ENCODE measurements at places on chromosomes 5 and 9.

GRCh38 chr9:73264631-73265030 is 113.0 kb downstream of the ANXA1 start:
- DNase-seq = no peak

DNA sequence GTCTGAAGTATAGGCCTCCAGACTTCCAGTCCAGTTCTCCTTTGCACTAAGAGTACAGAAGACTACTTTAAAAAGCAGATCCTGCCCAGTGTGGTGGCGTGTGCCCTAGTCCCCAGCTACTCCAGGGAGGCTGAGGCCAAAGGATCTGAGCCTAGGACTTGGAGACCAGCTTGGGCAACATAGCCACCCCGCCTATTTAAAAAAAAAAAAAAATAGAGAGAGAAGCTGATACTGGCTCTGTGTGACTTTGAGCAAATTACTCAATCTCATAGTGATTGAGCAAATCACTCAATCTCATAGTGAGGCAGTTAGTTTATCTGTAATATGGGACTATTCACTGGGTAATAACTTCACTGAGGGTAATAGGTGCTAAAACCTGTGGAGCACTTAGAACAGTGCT is 43.6 kb upstream of the KDM4C start:
- DNase-seq = no peak

- DNase-seq = no peak
Measured at GRCh38 chr5:172700365-172701290, 59.6 kb downstream of the NEURL1B start.

DNA sequence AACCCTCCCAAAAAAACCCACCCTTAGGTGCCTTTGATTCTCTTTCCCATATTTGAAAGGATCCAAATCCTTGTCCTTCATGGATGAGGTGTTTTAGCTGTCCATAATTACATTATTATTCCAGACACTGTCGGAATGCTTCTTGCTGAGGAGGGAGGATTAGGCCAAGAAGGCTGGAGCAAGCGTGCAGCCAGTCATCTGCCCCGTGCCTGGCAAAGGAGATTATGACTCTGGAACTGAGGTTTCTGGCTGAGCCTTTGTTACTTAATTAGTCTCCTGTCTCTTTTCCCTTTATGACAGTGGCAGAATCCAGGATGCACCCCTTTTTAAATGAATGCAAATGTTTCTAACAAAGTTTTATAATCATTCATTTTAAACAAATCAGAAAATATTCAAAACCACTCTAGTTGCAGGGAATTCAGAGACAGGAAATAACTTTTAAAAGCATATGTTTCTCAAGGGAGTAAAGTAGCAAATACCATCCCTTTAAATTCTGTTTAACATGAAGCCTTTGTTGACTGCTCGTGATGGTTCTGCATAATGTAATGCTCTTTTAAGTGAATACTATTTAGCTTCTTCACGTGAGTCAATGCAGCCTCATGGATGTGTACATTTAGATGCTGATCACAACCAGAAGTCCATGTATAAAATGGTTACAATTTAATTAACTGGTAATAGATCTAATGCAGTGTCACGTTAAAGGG is 69.8 kb downstream of the GALNT10 start:
- no peak for DNase-seq

Data from posterior cingulate gyrus (tissue), 11 donors.